Renal cortex interstitium (tissue), 15 donors: ENCODE measurements at places on chromosomes 5 and 9. TPM values are rescaled to one million over a fixed set of nuclear protein-coding genes. Genes with fewer than 3 reads are reported as not detected.

- DNase-seq, result no peak
These were observed 25.7 kb downstream of the CDKN2A start for GRCh38 chr9:21968331-21969010.

- no peak for DNase-seq
These were observed 26.0 kb upstream of the NKD2 start for GRCh38 chr5:982377-983237.

GRCh38 chr5:94028001-94028400 is 286.6 kb upstream of the POU5F2 start:
- no peak for DNase-seq

The GLDC gene
- polyA plus RNA-seq, result 21.4 TPM

- no peak for DNase-seq
These were observed 32.9 kb downstream of the SAXO1 start for GRCh38 chr9:19000133-19000532.

GRCh38 chr5:9545992-9546851 is at the start of gene SEMA5A:
TSS of gene SEMA5A (minus strand) at chr5:9546075. CDS start at chr5:9379946, 166,129 bp downstream.
- peak; percentile 55 for DNase-seq

DNA sequence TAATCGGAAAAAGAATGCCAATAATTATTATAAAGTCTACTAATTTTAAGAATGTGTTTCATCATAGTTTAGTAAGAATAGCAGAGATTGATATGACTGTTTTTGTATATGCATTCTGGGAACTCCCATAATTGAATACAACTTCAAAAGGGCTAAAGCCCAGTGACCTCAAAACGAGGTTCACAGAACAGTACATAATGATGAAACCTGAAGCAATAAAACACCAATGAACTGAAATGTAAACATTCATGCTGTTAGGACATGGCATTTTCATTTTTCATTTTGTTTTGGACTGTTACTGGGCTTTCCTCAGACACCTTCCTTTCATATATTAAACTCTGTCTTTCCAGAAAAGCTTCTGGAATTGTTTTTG is 684 bp upstream of the JMY start:
- DNase-seq, result no peak

- DNase-seq, result no peak
These were observed 88.3 kb upstream of the COL5A1 start for GRCh38 chr9:134553061-134553891.

The IRGM gene
- polyA plus RNA-seq, result 1.0 TPM

- DNase-seq, result no peak
These were observed 378.9 kb downstream of the ELAVL2 start for GRCh38 chr9:23447166-23447565.

The PCDHB11 gene
- polyA plus RNA-seq, result 4.7 TPM

DNA sequence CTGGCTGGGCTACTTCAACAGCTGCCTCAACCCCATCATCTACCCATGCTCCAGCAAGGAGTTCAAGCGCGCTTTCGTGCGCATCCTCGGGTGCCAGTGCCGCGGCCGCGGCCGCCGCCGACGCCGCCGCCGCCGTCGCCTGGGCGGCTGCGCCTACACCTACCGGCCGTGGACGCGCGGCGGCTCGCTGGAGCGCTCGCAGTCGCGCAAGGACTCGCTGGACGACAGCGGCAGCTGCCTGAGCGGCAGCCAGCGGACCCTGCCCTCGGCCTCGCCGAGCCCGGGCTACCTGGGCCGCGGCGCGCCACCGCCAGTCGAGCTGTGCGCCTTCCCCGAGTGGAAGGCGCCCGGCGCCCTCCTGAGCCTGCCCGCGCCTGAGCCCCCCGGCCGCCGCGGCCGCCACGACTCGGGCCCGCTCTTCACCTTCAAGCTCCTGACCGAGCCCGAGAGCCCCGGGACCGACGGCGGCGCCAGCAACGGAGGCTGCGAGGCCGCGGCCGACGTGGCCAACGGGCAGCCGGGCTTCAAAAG is 36.9 kb upstream of the TTC1 start:
- peak; percentile 34 for DNase-seq

The NEUROG1 gene
- not detected for polyA plus RNA-seq

The PPP1R26 gene
- 37.9 TPM for polyA plus RNA-seq

DNA sequence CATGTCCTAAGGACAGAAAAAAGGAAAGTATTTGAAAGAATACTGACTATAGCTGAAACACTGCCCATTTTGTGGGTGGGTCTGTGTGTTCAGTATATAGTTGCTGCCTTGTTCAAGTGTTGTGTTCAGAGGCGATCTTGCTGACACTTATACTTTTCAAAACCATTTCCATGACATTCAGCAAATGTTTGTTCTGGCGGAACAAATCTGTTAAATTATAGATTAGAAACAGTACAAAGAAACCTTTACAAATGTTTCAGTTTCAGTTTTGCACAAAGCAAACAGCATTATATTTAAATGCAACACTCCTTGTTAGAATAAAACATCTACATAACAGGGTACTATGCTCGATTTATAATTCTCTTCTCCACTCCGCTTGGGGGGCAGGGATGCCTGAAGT is 2276.3 kb downstream of the MAT2B start:
- no peak for DNase-seq

The GABRA1 gene
- polyA plus RNA-seq, result not detected

GRCh38 chr5:142197098-142197497 is 88.5 kb downstream of the NDFIP1 start:
- no peak for DNase-seq

GRCh38 chr9:26210338-26210851 is 532.2 kb upstream of the TUSC1 start:
- no peak for DNase-seq

- DNase-seq, result no peak
These were observed 543 bp upstream of the ANKRD33B start for GRCh38 chr5:10563110-10563944.

The ALDOB gene
- 816 TPM for polyA plus RNA-seq

DNA sequence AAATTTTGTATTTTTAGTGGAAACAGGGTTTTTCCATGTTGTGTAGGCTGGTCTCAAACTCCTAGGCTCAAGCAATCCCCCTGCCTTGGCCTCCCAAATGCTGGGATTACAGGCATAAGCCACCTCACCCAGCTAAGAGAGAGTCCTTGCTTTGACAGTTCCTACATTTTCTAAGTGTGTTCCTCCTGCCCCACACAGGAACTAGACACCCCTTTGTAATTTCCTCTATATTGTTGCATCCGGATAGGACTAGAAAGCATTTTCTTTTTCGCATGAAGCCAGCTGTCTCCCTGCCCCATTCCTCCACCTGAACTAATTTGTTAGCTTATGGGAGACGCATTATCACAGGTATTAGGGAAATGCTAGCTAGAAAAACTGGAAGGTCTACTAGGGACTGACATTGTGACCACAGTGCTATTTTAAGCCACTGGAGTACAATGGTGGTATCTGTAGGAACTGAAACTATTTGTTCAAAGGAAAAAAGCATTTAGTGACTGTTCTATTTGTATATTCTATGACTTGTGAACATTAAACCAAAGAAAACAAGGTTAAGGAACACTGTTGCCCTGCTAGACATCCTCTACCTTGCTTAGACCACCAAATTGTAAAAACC is 214.1 kb downstream of the SMARCA2 start:
- no peak for DNase-seq

DNA sequence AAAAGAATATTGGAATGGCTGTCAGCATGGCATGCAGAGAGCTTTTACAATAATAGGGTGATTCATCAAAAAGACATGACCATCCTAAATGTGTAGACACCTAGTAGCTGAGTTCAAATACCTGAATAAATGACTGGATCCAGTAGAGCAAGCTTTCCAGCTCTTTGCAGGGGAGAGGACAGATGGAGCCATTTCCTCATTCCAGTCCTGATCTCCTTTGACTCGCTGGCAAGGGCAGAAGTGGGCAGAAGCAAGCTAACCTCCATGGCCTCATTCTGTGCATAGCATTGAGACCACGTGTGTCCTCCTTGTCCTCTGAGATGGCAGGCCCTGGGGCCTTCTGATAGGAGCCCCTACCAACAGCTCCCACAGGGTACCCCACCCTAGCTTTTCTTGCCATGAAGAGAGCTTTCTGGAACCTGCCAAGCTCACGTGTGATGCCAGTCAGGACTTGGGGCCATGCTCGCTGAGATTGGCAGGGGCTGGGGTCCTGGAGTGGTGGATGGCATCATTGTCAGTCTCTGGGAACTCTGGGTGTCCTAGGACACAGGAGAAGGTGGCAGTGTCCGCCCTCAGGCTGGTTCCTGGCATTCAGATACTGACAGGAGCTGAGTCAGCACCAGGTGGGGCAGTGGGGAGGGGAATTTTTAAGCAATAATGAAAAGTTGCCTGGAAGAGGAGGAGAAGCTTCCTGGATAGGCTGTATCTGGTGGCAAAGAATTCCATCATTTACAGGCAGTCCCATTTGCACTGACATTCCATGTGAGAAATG is 33.6 kb downstream of the WWC1 start:
- DNase-seq, result no peak

DNA sequence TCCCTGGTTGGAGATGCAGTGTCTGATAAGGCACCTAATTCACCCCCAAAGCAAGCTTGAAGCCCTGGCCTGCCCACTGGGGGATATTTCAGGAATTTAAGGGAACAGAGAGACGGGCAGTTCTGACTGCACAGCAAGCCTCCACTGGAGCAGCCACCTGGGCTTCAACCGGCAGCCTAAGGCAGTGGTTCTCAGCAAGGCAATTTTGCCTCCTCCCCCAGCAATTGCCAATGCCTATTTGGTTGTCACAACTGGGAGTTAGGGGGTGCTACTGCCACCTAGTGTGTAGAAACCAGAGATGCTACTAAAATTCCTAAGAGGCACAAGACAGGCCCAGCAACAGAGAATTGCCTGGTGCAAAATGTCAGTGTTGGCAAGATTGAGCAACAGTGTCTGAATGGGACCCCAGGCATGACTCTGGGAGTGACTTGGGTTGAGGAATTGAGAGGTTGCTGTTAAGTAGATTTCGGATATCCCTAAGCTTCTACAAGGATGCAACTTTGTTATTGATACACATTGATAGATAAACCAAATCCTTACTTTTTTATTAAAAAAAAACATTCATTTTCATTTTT is 58.7 kb upstream of the CTSL start:
- no peak for DNase-seq

The DNAJB5 gene
- 8.1 TPM for polyA plus RNA-seq

DNA sequence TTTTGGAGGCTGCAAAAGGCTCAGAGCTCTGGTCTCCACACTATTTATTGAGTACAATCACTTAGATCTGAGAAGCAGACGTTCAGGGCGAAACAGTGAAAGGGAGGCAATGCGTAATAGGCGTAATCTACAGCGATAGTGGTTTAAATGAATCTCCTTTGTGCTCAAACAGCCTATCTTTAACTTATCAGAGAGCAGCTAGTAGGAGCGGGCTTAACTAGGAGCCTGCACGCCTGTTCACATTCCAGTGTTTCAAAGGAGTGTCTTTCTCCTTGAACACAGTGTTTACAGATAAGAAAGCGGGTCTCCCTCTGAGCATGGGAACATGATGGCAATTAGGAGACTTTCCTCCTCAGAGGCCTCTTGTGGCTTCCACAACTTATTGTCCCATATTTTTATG is 49.4 kb downstream of the AP3B1 start:
- DNase-seq, result no peak

The PGM5 gene
- polyA plus RNA-seq, result 35.6 TPM

The SPINK13 gene
- polyA plus RNA-seq, result 1.2 TPM

GRCh38 chr5:85896514-85896913 is 721.2 kb upstream of the COX7C start:
- no peak for DNase-seq

The RUFY1 gene
- 74.4 TPM for polyA plus RNA-seq

The CDH10 gene
- polyA plus RNA-seq, result 6.7 TPM

The PIP5K1B gene
- polyA plus RNA-seq, result 8.4 TPM

- no peak for DNase-seq
These were observed 22.8 kb upstream of the CERCAM start for GRCh38 chr9:128397831-128398230.

The DNAJC25 gene
- polyA plus RNA-seq, result 17.2 TPM
